Kasumi-1 (cell line): ENCODE measurements at places on chromosomes 1 and 21.

GRCh38 chr1:5296557-5297179 is 642.3 kb downstream of the AJAP1 start:
- DNase-seq = no peak

- no peak for DNase-seq
These were observed 20.9 kb downstream of the UQCRHL start for GRCh38 chr1:15786581-15786980.

- no peak for DNase-seq
These were observed 9.8 kb downstream of the ADAMTSL4 start for GRCh38 chr1:150558761-150559655.

GRCh38 chr1:83086346-83086745 is 912.6 kb downstream of the TTLL7 start:
- DNase-seq = no peak

DNA sequence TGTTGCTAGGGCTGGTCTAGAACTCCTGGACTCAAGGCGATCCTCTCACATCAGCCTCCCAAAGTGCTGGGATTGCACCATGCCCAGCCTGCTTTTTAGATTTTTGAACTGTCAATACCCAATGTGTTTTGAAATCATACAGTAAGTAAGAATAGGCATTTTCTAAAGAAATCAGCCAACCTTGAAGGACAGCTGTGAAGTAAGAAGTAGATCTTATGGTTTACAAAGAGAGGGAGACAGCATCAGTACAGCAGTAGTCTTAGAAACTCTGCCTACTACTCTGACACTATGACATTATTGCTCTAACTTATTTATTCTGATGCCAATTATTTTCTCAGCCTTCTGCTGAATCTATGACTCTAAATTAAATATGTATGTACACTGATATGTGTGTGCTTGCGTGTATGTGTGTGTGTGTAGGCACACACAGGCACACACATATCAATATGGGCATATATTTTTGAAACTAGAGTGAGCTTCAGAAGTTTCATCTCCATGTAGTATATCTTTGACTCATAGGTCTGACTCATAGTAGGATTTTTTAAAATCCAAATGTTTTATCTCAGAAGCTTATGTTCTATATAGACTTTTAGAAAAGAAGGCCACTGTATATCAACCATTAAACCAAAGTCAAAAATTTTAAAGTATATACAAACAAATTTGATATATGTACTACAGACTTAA is 140.4 kb downstream of the COL24A1 start:
- no peak for DNase-seq

DNA sequence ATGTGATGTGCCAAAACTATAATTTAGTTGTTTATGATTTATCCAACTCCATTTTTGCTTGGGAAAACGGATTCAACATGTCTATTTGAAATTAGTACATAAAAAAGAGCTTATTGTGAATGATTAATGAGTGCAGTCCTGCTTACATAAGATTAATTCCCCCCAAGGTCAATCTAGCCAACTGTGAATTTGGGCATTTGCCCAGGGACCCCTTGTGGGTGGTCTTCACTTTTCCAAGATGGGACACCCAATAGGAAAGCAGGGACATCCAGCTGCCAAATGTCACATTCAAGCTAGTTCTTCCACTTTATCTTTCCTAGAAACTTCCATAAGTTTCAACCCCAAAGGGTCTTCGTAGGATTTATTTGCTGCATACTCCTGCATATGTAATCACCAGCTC is 362.4 kb upstream of the PKN2 start:
- DNase-seq = no peak

GRCh38 chr1:182629499-182630096 is 25.4 kb upstream of the RGS16 start:
- DNase-seq = no peak

GRCh38 chr1:59017501-59018231 is 233.8 kb upstream of the JUN start:
- DNase-seq = no peak

- no peak for DNase-seq
These were observed 54.0 kb downstream of the LACTBL1 start for GRCh38 chr1:22918644-22919043.

DNA sequence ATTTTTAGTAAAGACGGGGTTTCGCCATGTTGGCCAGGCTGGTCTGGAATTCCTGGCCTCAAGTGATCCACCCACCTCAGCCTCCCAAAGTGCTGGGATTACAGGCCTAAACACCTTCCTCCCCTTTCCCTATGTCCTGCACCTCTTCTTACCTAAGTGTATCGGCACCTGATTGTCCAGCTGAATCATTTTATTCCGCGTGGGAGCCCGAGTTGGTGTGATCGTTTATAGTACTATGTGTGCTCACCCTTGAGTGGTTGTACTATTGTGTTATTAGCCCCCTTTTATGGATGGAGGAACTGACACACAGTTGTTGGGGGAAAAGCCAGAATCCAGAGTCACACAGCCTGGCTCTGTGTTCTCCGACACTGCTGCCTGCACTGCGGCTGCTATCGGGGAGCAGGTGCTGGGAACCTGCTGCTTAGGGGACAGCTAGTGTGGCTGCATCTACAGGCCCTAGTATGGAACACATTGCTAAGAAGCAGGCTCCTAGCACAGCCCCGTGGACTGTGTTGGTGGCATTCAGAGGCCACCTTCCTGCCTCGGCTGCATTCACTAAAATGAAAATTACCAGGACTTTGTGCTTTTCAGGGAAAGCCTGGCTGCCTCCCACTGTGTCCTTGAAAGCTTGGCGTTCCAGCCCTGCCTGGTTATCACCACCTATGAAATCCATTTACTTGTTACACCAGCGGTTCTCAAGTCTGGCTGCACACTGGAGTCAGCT is 21.6 kb downstream of the ENO1 start:
- no peak for DNase-seq

- peak; percentile 30 for DNase-seq
These were observed 5.6 kb upstream of the SLC2A5 start for GRCh38 chr1:9075022-9075421.

- peak; percentile 44 for DNase-seq
These were observed 676 bp downstream of the MORC3 start for GRCh38 chr21:36320421-36321324.

DNA sequence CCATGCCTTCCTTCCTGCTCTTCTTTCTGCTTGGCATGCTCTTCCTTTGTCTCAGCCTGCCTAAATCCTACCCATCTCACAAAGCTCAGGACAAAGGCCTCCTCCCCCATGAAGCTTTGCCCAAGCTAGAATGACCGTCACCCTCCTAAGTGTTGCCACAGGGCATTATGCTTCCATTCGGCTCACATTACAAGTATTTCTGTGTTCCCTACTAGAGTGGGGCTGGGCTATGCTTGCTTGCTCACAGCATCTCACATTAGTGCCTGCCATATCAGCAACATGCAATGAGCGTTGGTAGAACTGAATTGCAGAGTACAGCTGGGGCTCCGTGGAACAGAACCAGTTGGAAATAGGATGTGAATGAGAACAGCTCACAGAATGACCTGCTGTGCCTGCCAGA is 82.8 kb downstream of the CD58 start:
- no peak for DNase-seq

DNA sequence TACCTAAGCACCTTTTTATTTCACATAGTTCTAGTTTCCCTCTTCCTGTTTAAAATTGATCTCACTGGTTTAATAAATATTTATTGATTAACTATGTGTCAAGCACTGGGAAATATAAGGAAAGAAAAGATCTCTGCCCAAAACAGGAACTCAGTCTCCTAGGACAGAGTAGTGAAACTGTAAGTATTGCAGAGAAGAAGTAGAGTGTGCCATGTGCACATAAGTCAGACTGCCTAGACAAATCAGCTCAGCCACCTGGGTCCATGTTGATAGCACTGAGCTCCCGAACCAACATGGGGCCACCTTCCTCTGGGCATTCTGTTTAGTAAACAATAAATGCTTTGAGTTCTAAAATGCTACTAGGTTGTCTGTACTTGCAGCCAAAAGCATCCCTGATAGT is 9.8 kb upstream of the SSX2IP start:
- DNase-seq = peak; percentile 26

GRCh38 chr21:30337276-30337744 is at the start of gene KRTAP27-1:
Gene KRTAP27-1, minus strand, starts transcription at chr21:30337694. Its CDS starts 26 bp downstream, at chr21:30337668.
- DNase-seq = no peak

DNA sequence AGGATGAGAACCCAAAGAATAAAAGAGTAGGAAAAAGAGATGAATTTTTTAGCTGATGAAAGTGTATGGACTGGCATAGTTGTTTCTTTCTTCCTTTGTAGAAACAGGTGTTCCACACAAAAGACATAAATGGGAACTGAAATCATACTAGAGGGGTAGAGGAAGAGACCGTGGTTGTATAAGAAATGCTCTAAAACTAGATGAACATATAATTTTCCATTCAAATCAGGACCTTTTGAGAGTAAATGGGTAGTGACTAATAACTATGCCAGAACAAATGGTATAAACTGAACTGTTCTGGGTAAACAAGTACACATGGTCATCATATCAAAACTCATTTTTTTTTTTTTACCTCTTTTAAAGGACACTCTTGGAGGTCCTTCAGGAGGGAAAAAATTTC is 344.2 kb downstream of the VAV3 start:
- no peak for DNase-seq

- DNase-seq = no peak
These were observed 12.2 kb downstream of the SARS1 start for GRCh38 chr1:109225711-109226445.

GRCh38 chr1:150072959-150073358 is 5.4 kb downstream of the VPS45 start:
- DNase-seq = peak; percentile 66

DNA sequence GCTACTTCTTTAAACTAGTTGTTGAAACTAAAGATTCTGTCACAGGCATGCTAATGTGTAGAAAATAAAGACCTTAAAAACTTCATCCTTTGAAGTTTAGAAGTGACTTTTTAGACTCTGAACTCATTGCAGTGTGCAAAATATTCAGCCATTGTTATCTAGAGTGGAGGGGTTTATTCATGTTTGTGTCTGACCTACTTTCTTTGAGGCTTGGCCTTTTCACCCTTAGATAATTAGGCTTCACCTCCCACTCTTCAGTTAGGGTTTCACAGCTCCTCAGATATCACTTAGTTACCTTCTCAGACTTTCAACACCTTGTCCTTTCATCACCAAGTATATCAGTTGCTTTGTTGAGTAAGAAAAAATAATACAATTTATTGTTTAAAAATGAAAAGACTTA is 75.9 kb downstream of the IVNS1ABP start:
- DNase-seq = no peak

DNA sequence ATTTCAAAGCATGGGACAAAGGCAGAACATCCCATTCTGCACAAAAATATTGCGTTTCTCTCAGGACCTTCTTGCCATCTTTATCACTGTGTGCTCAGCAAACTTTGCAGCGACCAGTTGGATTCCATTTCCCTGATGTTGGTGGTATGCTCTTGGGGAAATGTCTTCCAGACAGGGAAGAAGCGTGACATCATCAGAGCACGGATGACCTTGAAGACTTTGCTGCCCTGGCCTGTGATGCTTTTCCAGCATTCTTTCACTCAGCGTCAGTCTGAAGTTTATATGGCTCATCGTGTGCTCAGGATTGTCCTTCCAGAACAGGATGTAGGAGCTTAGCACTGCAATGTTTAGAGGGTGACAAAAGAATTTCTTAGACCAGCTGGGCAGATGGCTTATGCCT is 131.4 kb upstream of the F3 start:
- no peak for DNase-seq

DNA sequence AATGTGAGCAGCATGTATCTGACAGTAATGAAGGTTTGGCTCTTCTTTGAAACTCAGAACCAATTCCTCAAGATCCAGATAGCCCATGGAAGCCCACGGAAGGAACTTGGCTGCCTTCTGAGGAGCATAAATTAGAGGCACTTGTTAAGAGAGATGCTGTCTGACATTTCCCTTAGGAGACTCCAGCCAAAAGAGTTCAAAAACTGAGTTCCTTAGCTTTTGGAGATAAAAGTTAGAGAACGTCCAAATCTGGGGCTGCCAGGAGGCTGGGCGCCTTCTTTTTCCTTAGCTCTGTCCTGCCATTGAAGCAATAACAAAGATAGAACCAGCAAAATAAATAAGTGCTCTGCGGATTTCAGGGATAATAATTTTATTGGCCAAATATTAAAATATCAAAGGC is 439.6 kb upstream of the USP24 start:
- DNase-seq = no peak

DNA sequence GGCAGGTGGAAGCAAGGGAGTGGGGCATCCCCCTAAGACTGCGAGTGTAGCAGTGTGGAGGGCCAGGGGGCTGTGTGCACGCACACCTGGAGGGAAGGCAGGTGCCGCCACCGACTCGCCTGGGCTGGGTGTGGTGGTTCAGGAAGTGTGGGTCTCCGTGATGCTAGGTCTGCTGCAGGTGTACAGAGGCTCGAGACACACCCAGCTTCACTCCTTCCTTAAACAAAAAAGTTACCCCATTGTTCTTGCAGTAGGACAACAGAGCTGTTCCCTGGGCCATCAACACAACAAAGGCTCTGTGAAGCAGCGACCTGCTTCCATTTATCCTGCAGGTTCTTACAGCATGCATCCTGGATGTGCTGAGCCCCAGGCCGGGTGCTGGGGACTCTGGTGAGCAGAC is 100.4 kb upstream of the TMEM51 start:
- no peak for DNase-seq

GRCh38 chr1:6198646-6199297 is 623 bp downstream of the RPL22 start:
- DNase-seq = no peak

- no peak for DNase-seq
These were observed 50.5 kb upstream of the PRELP start for GRCh38 chr1:203424861-203425662.

DNA sequence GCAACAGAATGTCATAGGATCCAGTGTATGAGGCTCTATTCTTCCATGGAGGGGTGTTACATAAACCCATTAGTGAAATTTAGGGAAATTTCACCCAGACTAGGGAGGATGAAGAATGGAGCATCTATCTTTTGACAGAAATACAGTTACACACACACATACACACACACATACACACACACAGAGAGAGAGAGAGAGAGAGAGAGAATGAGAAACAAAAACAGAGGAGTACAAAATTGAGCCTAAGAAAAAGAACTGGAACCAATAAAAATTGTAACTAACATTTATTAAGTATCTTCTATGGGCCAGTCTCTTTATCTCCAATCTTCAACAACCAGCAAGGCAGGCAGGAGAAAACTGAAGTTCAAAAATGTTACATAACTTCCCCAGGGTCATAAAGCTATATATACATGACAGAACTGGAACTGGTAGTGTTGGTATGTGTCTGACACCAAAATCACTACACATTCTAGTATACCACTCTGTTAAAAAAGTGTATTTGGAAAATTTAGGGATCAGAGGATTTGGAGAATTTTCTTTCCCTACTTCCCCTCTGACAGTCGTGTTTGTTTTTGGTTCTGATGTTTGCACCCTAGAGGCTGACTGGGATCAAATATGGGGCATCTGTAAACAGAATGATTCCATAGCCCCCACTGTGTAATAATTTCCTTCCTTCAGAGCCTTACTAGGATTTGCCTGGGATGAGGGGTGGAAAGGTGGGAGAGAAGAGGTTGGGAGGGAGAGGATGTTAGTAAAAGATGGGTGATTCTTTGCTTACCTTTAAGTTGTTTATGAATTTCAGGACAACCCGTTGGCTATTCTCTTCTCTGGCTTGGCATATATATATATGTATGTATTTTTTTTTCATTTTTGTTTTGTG is 1.0 kb upstream of the ZFYVE9 start:
- peak; percentile 25 for DNase-seq

GRCh38 chr1:104248385-104248784 is 498.7 kb downstream of the AMY1C start:
- DNase-seq = no peak
